ENCODE measurements at places on chromosomes 6 and 20. TPM values are rescaled to one million over a fixed set of nuclear protein-coding genes. Genes with fewer than 3 reads are reported as not detected.

Gene LIN28B
- 52.7 TPM for total RNA-seq

GRCh38 chr6:3861424-3861823, 12.3 kb downstream of the FAM50B start:
- H3K4me3 ChIP-seq: no peak overlapping the region
- H3K27ac ChIP-seq: no peak overlapping the region
- no peaks in the 10 kb centered on the region for H3K36me3 ChIP-seq
- DNase-seq: no peak

DNA sequence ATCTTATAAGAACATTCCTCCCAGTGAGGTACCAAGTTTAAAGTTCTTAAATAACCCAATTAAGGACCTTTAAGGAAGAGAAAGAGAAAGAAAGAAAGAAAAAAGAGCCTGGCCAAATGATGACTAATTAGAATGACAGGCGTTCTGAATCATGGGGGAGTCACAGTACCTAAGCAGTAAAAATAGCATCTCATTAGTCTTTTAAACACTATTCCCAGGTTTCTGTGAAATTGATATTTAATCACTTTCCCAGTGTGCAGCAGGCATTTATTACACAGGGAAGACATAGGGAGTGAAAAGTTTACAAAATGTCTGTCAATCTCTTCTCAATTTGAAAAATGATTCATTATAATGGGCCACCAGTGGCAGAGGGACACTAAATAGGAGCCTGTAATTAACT, 251.4 kb upstream of the MANEA start:
- DNase-seq: no peak
- H3K4me3 ChIP-seq: no peak overlapping the region
- no peaks in the 10 kb centered on the region for H3K4me1 ChIP-seq
- no peaks in the 10 kb centered on the region for H3K27me3 ChIP-seq

DNA sequence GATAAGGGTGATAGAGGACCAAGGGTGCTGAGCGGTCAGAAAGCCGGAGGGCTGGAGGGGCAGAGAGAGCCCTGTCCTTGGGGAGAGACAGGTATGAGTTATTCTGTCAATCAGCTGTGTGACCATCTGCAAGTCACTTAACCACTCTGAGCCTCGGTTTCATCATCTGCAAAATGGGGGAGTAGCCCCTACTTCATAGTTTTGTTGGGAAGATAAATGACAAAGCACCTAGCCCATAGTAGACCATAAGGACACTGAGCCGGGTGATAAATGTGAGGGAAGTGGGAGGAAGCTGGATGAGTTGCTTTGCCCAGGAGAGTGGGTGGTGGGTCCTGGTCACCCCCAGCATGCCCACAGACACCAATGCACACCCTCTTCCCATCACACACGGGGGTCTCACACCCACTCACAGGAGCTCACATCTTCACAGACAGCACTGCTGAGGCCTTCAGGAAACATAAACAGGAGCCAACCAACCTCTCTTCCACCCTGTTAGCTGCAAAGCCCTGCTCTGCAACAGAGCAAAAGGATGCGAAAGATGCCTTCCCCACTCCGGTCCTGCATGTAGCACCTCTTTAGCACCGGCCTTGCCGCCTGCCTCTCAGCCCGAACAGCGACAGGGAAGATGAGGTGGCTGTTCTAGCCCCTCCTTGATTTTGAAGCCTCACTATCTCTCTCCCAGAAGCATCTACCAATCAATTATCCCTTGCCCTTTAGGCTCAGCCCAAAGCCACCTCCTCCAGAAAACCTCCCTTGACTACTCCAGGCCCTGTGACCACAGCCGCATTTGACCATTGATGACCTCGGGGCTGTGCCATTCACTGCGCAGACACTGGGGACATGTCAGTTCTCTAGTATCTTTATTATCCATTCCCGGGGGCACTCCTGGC, 18.9 kb downstream of the SPDEF start:
- H3K36me3 ChIP-seq: no peaks in the 10 kb centered on the region
- no peak overlapping the region for H3K27ac ChIP-seq
- no peaks in the 10 kb centered on the region for H3K27me3 ChIP-seq

- DNase-seq: no peak
- no peak overlapping the region for H3K4me3 ChIP-seq
- no peaks in the 10 kb centered on the region for H3K4me1 ChIP-seq
- H3K27me3 ChIP-seq: peaks cover 5% of the 10 kb centered on the region
- H3K27ac ChIP-seq: no peak overlapping the region
Observed at GRCh38 chr6:136037876-136038460, 186.5 kb downstream of the PDE7B start.

Measured in K562 (cell line).